Naive thymus-derived CD8-positive, alpha-beta T cell (primary cell): ENCODE measurements at places on chromosomes 1 and 21. TPM values are rescaled to one million over a fixed set of nuclear protein-coding genes. Genes with fewer than 3 reads are reported as not detected.

Gene COL18A1
- 20.1 TPM for total RNA-seq

GRCh38 chr1:101295209-101295608, 58.4 kb downstream of the S1PR1 start:
- DNase-seq, result no peak
- peak overlapping the region; percentile 33 for H3K27ac ChIP-seq
- H3K4me1 ChIP-seq, result peaks cover 31% of the 10 kb centered on the region
- no peaks in the 10 kb centered on the region for H3K27me3 ChIP-seq
- no peaks in the 10 kb centered on the region for H3K36me3 ChIP-seq

DNA sequence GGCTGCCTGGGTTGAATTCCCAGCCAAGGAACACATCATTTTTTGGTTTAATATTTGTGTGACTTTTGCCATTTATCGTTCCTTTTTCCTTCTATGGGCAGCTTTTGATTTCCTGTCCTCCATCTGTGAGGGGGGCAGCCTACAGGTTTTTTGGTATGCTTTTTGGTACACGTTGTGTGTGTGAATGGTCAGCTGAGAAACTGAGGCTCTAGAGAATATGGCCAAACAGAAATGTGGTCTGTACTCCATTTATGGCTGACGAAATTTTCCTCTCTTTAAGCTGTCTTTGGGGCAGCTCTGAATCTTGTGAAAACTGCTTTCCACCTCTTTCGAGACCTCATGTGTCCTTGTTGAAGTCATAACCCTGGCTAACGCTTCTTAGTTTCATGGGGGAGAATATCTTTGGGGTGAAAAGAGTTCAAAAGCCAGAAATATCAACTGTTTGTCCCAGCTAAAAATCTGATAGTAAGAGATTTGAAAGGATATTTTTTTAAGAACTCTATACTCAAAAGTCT, 26.6 kb downstream of the NRDC start:
- H3K36me3 ChIP-seq, result peaks cover 3% of the 10 kb centered on the region
- no peak overlapping the region for H3K27ac ChIP-seq
- H3K4me1 ChIP-seq, result peaks cover 24% of the 10 kb centered on the region
- no peak overlapping the region for H3K4me3 ChIP-seq
- H3K27me3 ChIP-seq, result no peaks in the 10 kb centered on the region
- no peak for DNase-seq

GRCh38 chr21:22120616-22121266, 1122.5 kb downstream of the NCAM2 start:
- H3K27ac ChIP-seq, result no peak overlapping the region
- H3K27me3 ChIP-seq, result no peaks in the 10 kb centered on the region
- no peak overlapping the region for H3K4me3 ChIP-seq
- H3K4me1 ChIP-seq, result no peaks in the 10 kb centered on the region
- no peak for DNase-seq

GRCh38 chr1:43564551-43565348, 34.1 kb downstream of the PTPRF start:
- peaks cover 16% of the 10 kb centered on the region for H3K27me3 ChIP-seq
- H3K27ac ChIP-seq, result no peak overlapping the region
- peaks cover 6% of the 10 kb centered on the region for H3K4me1 ChIP-seq
- H3K4me3 ChIP-seq, result peak overlapping the region; percentile 15
- H3K36me3 ChIP-seq, result no peaks in the 10 kb centered on the region

GRCh38 chr1:152824964-152825363, 2.3 kb upstream of the LCE1A start:
- no peak overlapping the region for H3K4me3 ChIP-seq
- H3K4me1 ChIP-seq, result no peaks in the 10 kb centered on the region
- H3K27me3 ChIP-seq, result peaks cover 27% of the 10 kb centered on the region

- no peaks in the 10 kb centered on the region for H3K36me3 ChIP-seq
- H3K27me3 ChIP-seq, result no peaks in the 10 kb centered on the region
- no peak for DNase-seq
- H3K4me3 ChIP-seq, result no peak overlapping the region
- H3K4me1 ChIP-seq, result peaks cover 70% of the 10 kb centered on the region
Measured at GRCh38 chr1:27561124-27561899, 42.6 kb downstream of the AHDC1 start.

Gene RORC
- not detected for total RNA-seq

Gene BACE2
- 1.4 TPM for total RNA-seq

Gene SH2D5
- not detected for total RNA-seq

DNA sequence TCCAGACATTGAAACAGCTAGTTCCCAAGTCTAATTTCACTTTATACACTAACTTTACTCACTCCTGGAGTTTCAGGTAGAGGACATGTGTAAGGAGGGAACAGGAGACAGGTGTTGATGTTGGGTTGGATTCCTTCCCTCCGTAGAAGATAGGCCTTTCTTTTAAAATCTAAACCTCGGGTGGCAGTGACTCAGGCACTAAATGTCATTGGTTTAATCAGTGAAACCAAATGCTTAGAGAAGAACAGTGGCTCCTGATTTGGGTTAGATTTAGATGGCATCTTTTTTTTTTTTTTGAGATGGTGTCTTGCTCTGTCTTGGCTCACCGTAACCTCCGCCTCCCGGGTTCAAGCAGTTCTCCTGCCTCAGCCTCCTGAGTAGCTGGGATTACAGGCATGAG, 7.2 kb downstream of the CAP1 start:
- DNase-seq, result no peak
- H3K4me1 ChIP-seq, result peaks cover 89% of the 10 kb centered on the region
- H3K4me3 ChIP-seq, result peak overlapping the region; percentile 72
- peak overlapping the region; percentile 84 for H3K27ac ChIP-seq
- no peaks in the 10 kb centered on the region for H3K27me3 ChIP-seq
- H3K36me3 ChIP-seq, result peaks cover 24% of the 10 kb centered on the region

GRCh38 chr1:10601342-10602070, 126.8 kb downstream of the PEX14 start:
- no peaks in the 10 kb centered on the region for H3K4me1 ChIP-seq
- H3K36me3 ChIP-seq, result peaks cover 26% of the 10 kb centered on the region
- H3K27me3 ChIP-seq, result no peaks in the 10 kb centered on the region
- no peak overlapping the region for H3K27ac ChIP-seq
- no peak for DNase-seq

DNA sequence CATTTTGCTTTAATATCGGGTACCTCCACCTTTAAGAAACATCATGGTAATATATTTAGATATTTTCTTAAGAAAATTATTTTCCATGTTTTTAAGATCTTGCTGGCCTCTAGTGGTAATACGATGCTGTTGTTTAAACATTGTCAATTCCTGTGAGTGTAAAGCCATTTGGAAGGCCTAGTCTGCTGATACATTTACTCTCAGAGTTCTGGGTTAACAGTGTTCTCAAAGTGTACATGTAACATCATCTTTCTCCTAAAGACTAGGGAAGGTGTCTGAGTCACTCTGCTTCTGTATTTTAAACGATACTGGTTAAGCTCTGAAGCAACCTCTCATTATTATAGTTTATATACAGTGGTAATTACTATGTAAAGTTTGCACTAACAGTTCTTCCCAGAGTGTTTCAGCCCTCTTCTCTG, 189.1 kb downstream of the RASAL2 start:
- H3K27ac ChIP-seq, result no peak overlapping the region
- H3K27me3 ChIP-seq, result no peaks in the 10 kb centered on the region
- no peaks in the 10 kb centered on the region for H3K36me3 ChIP-seq
- H3K4me1 ChIP-seq, result peaks cover 11% of the 10 kb centered on the region
- no peak overlapping the region for H3K4me3 ChIP-seq
- DNase-seq, result no peak

- H3K4me1 ChIP-seq, result no peaks in the 10 kb centered on the region
- no peak overlapping the region for H3K27ac ChIP-seq
- H3K27me3 ChIP-seq, result peaks cover 4% of the 10 kb centered on the region
Measured at GRCh38 chr1:17276568-17276967, 27.7 kb downstream of the PADI3 start.

Gene LIN28A
- total RNA-seq, result not detected

GRCh38 chr1:241068359-241068758, 288.6 kb downstream of the RGS7 start:
- no peaks in the 10 kb centered on the region for H3K4me1 ChIP-seq
- no peak overlapping the region for H3K27ac ChIP-seq
- no peaks in the 10 kb centered on the region for H3K36me3 ChIP-seq
- H3K4me3 ChIP-seq, result no peak overlapping the region
- DNase-seq, result no peak
- H3K27me3 ChIP-seq, result no peaks in the 10 kb centered on the region

- H3K4me1 ChIP-seq, result peaks cover 15% of the 10 kb centered on the region
- peaks cover 36% of the 10 kb centered on the region for H3K36me3 ChIP-seq
- no peak overlapping the region for H3K4me3 ChIP-seq
- H3K27me3 ChIP-seq, result no peaks in the 10 kb centered on the region
- H3K27ac ChIP-seq, result no peak overlapping the region
Measured at GRCh38 chr21:29343519-29343918, 44.8 kb downstream of the BACH1 start.

DNA sequence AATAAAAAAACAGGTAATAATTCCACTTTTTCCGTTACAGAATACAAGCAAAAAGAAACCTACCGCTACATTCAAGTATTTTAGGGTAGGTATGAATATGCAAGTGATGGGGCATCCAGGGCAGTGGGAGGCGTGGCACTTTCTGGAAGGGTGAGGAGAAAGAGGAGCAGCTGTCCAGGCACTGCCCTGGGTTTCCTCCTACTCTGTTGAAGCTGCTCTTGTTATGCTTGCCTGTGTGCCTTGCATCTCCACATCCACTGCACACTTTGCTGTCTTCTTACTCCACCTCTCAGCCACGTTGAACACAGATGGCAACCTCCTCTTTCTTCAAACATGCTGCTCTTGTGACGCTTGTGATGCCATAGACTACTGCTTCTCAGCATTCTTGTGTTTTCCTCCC, 83.2 kb downstream of the RPE65 start:
- H3K27me3 ChIP-seq, result peaks cover 21% of the 10 kb centered on the region
- no peak overlapping the region for H3K27ac ChIP-seq
- no peaks in the 10 kb centered on the region for H3K36me3 ChIP-seq
- H3K4me3 ChIP-seq, result no peak overlapping the region
- H3K4me1 ChIP-seq, result no peaks in the 10 kb centered on the region

DNA sequence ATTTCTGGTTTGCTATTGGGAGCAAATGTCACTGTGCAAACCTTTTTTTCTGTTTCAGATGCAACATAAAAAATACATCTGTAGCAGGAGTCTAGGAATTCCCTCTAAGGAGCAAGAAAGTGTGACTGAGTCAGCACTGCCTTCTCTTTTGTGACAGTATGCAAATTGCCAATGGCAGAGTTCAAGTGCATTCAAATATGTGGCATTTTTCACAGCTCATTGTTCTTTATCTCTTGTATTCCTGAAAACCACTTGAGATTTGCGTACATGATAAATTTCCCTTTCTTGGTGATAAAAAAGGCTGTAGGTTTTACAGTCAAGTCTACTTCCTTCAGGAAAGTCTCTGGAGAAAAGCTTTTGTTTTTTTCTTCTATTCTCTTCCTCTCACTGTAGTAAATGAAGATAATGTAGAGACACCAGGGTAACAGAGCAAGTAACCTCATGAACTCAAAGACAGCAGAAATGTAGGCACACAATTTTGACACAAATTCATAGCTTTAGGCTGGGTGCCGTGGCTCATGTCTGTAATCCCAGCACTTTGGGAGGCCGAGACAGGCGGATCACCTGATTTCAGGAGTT, 129.7 kb upstream of the L1TD1 start:
- no peak overlapping the region for H3K27ac ChIP-seq
- H3K4me1 ChIP-seq, result no peaks in the 10 kb centered on the region
- no peaks in the 10 kb centered on the region for H3K27me3 ChIP-seq
- H3K36me3 ChIP-seq, result peaks cover 58% of the 10 kb centered on the region
- H3K4me3 ChIP-seq, result no peak overlapping the region

GRCh38 chr1:3577300-3577699, 34.0 kb downstream of the MEGF6 start:
- no peak overlapping the region for H3K27ac ChIP-seq
- no peaks in the 10 kb centered on the region for H3K27me3 ChIP-seq
- H3K4me3 ChIP-seq, result no peak overlapping the region
- H3K4me1 ChIP-seq, result no peaks in the 10 kb centered on the region
- no peak for DNase-seq
- no peaks in the 10 kb centered on the region for H3K36me3 ChIP-seq

Gene RGS4
- total RNA-seq, result not detected

Gene CFAP107
- not detected for total RNA-seq

- DNase-seq, result no peak
- H3K4me3 ChIP-seq, result no peak overlapping the region
- H3K4me1 ChIP-seq, result peaks cover 3% of the 10 kb centered on the region
Measured at GRCh38 chr1:234902774-234903547, 225.7 kb downstream of the TOMM20 start.

DNA sequence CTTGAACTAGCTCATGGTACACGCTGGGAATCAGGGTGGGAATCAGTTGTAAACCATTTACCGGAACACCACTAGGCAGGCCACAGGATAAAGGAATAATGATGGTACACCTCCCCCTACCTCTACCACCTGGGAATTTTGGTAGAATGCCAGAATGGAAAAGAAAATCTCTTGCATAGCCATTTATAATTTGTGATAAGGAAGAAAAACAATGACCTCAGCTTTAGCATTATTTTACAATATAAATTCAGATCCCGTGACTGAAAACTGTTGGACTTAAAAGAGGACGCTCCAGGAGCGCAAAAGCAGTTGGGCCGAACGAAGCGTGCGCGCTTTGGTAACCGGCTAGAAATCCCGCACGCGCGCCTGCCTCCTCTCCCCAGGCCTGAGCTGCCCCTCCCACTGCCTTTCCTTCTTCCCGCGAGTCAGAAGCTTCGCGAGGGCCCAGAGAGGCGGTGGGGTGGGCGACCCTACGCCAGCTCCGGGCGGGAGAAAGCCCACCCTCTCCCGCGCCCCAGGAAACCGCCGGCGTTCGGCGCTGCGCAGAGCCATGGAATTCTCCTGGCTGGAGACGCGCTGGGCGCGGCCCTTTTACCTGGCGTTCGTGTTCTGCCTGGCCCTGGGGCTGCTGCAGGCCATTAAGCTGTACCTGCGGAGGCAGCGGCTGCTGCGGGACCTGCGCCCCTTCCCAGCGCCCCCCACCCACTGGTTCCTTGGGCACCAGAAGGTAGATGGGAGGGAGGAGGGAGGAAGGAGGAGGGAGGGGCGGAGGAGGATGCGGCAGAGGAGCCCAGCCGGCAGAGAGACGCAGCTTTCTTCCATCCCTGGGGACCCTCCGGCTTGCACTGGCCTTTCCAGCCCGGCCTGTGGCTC, at the start of gene CYP4X1:
CYP4X1 (plus strand) TSS at position 402 of the 873 bp plus-strand sequence; CDS start at position 551, 149 bp downstream.
- H3K36me3 ChIP-seq, result no peaks in the 10 kb centered on the region
- H3K4me3 ChIP-seq, result no peak within 1 kb of the TSS
- H3K4me1 ChIP-seq, result peaks cover 2% of the 10 kb centered on the region
- peaks cover 21% of the 10 kb centered on the region for H3K27me3 ChIP-seq
- peak within 1 kb of the TSS; percentile 5 for H3K27ac ChIP-seq
- DNase-seq, result no peak

DNA sequence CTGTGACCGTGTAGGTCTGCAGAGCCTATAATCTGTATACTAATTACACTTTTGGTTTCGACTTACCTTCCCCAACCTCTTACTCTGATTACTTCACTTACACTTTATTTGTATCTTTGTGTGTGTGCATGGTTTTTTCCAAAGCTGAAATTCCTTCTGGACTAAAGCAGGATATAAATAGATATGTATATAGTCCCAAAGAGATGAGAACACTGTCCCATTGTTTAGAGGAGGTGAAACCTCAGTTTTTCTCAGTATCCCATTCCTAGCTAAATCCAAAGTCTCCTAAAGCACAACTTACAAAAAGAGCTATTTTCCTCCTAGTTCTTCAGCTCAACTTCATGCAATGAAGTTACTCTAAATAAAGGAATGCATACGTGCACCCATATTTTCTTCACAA, 442.2 kb downstream of the SMYD3 start:
- no peak overlapping the region for H3K27ac ChIP-seq
- H3K36me3 ChIP-seq, result peaks cover 10% of the 10 kb centered on the region
- peaks cover 11% of the 10 kb centered on the region for H3K4me1 ChIP-seq
- H3K4me3 ChIP-seq, result no peak overlapping the region
- no peaks in the 10 kb centered on the region for H3K27me3 ChIP-seq

GRCh38 chr1:168763031-168763430, 34.0 kb upstream of the DPT start:
- no peak overlapping the region for H3K4me3 ChIP-seq
- H3K27me3 ChIP-seq, result no peaks in the 10 kb centered on the region
- no peaks in the 10 kb centered on the region for H3K4me1 ChIP-seq
- no peaks in the 10 kb centered on the region for H3K36me3 ChIP-seq
